ENCODE measurements at places on chromosomes 3 and 15.

DNA sequence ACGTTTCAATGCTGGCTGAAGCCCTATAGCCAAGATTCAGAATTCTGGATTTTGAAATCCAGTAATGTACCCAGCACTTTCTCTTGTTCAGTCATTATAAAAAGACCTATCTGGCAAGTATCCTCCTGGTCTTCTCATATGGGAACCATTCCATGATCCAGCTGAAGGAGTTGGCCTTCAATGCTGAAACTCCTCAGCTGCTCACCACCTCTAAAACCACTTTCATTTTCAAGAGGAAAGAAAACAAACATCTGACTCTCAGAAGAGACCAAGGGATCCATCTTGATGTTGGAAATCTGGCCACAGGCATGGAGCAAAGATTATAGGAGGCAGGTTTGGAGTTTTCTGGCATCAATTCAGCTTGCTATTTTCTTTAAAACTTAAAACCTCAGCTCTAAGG lies 235.4 kb downstream of the FMN1 start:
- no peak for DNase-seq

GRCh38 chr3:107913701-107914100 lies 177.1 kb downstream of the CD47 start:
- DNase-seq = no peak

GRCh38 chr15:70068783-70069565 lies 28.7 kb downstream of the TLE3 start:
- DNase-seq = no peak

DNA sequence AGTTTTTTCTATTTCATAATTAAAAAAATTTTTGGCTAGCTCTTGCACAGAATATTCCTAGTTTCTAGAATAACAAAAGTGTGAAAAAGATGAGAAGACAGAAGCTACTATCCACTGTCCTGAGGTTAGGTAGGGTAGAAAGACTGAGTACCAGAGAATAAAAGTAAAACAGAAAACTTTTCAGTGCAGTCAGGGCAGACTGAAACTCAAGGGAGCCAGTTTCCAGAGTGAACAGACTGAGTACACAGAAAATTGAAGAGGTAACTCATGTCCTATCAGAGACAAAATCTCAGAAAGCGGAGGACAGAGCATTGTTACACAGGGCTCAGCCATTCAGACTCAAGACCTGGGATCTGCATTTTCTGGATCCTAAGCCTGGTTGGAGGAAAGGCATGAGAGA lies 8.8 kb upstream of the FBXO40 start:
- DNase-seq = no peak

- DNase-seq = no peak
These were observed 1.1 kb upstream of the GP9 start for GRCh38 chr3:129059311-129059958.

DNA sequence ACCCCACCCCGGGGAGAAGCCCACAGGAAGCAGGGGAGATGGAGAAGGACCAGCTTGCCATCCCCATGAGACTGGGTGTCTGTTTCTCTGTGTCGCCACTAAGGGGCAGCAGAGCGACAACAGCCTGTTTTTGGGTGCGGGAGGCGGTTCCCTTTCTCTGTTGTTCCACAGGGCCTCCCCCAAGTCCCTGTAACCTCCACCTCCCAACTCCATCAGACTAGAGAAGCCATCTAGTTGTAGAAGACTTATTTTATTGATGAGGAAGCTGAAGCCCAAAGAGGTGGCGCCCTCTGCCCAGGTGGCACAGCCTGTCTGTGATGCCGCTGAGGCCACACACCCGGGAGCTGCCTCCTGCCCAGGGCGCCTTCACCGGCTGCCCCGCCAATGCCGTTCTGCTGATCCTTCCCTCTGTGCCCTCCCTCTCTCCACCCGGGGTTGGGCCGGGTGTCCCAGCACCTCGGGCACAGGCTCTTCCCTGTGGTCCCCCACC lies 3.9 kb upstream of the CCDC9B start:
- DNase-seq = peak; percentile 71

GRCh38 chr15:51576286-51576850 lies 46.2 kb downstream of the DMXL2 start:
- no peak for DNase-seq

DNA sequence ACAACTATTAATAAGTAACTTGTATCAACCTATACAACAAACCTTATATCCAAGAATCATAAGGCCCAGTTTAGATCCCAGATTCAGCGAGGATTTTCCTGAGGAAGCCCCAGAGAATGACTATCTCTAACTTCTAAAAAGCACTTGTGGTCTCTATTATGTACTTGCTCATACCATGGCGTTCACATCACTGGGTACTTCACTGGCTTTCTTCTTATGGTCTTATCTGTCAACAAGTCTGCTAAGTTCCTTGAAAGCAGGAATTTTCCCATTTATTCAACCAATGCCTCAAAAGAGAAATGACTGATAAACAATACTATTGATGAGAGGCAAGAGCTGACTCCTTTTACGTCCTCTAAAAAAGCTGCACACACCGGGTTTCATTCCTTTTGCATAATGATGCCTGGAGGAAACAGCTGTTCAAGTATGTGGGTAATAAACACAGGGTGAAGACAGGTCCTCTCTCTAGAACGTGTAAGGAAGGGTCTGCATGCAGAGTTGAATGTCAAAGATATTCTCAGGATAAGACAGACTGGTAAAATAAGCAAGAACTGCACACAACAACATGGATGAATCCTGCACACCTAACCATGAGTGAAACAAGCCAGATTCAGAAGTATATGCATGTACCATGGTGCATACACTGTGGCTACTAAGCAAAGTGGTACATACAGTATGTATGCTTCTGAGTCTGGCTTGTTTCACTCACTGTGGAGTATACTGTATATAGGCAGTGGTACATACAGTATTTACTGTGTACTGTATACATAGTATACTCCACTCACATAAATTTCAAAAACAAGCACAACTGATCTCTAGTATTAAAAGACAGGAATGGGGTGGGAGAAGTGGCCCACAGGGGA lies 408.7 kb downstream of the SHQ1 start:
- DNase-seq = no peak

DNA sequence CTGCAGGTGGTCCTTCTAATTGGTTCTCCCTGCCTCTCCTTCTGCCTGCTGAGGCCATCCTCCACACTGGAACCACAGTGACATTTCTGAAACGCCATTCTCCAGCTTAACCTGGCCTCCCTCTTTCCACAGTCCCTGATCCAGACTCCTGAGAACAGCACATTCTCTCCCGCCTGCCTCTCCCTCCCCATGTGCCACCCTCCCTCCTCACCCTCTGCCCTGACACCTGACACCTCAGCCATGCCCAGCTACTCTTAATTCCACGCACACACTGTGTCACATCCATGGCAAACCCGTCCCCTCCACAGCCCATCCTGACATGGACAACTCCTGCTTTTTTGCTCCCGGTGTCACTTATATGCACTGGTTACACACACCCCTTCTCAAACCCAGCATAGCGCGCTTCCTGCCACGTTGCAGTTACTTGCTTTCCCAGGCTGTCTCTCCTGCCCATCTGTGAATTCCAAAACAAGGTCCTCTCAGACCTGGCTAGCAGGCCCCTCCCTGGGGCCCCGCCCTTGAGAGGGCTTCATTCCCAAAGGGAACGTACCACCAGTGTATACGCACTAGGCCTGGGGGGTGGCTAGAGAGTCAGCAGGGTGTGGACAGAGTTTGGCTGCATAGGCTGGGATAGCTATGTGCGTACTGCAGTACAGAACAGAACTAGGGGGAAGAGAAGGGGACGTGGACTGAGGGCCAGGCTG lies 92.7 kb upstream of the BLM start:
- DNase-seq = no peak

DNA sequence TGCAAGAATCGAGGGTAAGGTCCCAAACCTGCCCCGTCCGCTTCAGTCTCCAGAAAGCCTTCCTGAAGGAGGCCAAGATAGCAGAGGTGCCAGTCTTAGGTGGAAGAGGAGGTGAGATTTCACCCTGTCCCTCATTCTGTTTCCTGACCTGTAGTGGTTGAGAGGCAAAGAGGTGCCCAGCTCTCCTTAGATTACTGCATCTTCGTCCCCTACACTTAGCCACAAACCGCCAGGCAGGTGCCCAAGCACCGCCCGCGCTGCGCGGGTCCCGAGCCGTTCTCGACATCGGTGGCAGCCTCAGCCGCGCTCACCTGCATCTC lies 23.8 kb upstream of the POLG start:
- no peak for DNase-seq

GRCh38 chr3:112061152-112061551 lies 25.0 kb upstream of the C3orf52 start:
- DNase-seq = no peak

GRCh38 chr3:94127115-94127514 lies 64.3 kb downstream of the NSUN3 start:
- DNase-seq = no peak

- DNase-seq = no peak
These were observed 83.6 kb downstream of the HMG20A start for GRCh38 chr15:77504306-77504705.
